ENCODE measurements at places on chromosomes 7 and 10. TPM values are rescaled to one million over a fixed set of nuclear protein-coding genes. Genes with fewer than 3 reads are reported as not detected.
A peak's percentile ranks its signal among the peaks of the same experiment; 100 is the strongest.

The PLAC9 gene
- total RNA-seq: 169 TPM

The BZW2 gene
- total RNA-seq: 42.4 TPM

The BCAP29 gene
- total RNA-seq: 50.6 TPM

DNA sequence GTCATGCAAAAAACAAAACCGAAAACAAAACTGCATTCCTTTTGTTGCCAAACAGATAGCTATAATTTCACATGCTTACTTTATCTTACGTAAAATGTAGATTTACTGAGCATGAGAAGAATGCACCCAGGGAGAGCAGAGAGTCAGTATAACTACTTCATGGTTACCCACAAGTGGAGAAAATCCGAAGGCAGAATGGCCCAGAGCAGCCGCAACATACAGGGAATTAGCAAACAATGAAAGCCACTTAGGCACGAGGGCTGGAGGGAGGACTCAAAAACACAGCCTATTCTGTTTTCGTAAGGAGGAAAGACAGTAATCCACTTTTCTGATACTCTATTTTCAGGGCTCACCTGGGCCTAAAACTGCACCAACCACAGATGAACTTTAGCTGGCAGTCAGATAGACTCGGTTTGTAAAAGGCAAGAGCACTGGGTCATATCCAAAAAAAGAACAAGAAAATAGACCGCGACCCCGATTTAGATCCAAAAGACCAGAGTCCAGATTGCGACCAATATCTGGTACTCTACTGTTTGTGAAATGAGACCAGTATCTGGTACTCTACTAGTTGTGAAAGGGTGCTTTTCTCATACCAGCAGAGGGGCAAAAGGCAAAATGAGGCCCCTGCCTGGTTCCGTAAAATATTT is 1.3 kb downstream of the ITPRIP start:
- peak; percentile 46 for DNase-seq

DNA sequence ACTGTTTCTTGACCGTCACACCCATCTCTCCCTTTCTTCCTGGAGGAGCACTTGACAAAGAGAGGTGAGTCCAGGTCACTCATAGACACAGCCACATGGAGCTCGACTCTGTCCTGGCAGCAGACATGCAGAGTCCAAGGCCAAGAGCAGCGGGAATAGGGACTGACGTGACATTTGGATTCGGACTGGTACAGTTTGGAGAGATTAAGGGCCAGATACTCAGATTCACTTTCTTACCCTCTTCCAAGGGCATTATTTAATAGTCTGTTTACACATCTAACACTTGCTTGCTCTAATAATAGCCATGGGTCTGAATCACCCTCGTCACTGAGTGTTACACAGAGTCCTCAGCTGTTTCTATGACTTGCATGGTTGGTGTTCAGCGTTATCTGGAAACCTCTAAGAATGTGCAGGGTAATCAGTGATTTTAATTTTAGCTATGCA is 39.2 kb upstream of the OTUD1 start:
- DNase-seq: no peak

GRCh38 chr10:84097787-84098353 is 41.4 kb upstream of the GHITM start:
- no peak for DNase-seq

DNA sequence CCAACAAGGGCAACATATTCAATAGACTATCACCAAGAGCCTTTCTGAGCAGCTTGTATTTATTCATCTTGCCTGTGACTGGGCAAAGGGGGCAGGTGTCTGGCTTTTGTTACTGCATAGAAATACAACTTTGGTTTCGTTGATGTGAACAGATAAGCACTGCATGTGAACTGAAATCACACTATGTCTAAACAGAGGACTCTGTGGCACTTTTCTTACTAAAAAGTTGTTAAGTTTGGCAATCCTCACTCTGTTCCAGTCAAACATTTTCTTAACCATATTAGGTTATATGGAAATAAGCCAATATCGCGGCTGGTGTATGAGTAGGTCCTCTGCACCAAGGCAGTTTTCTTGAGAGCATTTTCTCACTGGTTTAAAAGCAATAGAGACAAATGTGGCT is 48.5 kb downstream of the CALD1 start:
- DNase-seq: peak; percentile 73

DNA sequence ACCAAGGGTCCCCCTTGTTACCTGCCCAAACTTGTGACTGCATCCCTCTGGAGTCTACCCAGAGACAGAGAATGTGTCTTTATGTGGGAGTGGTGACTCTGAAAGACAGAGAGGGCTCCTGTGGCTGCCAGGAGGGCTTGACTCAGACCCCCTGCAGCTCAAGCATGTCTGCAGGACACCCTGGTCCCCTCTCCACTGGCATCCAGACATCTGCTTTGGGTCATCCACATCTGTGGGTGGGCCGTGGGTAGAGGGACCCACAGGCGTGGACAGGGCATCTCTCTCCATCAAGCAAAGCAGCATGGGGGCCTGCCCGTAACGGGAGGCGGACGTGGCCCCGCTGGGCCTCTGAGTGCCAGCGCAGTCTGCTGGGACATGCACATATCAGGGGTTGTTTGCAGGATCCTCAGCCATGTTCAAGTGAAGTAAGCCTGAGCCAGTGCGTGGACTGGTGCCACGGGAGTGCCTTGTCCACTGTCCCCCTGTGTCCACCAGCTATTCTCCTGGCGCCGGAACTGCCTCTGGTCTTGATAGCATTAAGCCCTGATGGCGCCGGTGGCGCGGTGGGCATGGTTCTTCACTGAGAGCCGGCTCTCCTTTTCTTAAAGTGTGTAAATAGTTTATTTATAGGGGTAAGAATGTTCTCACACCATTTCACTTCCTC is 19.4 kb upstream of the SH2D4B start:
- DNase-seq: no peak

The NKX2-3 gene
- total RNA-seq: not detected

- no peak for DNase-seq
Observed at GRCh38 chr7:81574723-81575326, 195.0 kb downstream of the HGF start.

The EBF3 gene
- total RNA-seq: 3.6 TPM

DNA sequence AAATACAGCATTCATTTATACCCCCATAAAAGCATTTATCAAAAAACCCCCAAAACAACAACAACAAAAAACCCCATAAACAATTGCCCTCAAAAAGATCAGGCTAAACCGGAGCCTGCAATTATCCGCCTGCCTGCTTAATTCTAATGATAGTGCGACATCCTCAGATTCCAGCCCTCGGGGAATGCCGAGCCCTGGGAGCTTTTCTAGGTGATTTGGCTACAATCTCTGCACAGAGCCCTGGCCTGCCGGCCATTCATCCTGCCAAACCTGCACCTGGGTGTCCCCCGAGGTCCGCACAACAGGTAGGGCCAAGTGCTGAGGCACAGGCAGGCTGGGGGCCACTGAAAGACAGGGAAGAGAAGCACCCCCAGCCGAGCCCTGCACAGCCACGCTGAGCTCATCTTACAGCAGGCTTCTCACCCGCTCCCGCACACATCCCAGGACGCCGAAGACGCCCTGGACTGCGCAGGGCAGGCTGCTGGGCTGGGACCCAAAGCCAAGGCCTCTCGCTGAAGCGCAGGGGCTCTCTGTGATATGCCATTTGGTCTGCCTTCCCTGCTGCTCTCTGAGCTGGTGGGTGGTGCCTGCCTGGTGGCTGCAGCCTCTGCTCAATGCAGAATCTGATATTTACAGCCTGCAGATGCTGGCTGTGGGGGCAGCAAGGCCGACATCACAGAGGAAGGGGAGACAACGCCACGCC is 57.5 kb downstream of the CAMK2B start:
- peak; percentile 68 for DNase-seq

The ZNF655 gene
- total RNA-seq: 86.2 TPM

The FGFR2 gene
- total RNA-seq: 204 TPM

GRCh38 chr10:100209303-100209702 is 20.1 kb downstream of the CHUK start:
- no peak for DNase-seq

- peak; percentile 16 for DNase-seq
Observed at GRCh38 chr7:98107313-98107721, 655 bp downstream of the LMTK2 start.

- DNase-seq: no peak
Observed at GRCh38 chr7:45646207-45646821, 72.1 kb downstream of the ADCY1 start.

DNA sequence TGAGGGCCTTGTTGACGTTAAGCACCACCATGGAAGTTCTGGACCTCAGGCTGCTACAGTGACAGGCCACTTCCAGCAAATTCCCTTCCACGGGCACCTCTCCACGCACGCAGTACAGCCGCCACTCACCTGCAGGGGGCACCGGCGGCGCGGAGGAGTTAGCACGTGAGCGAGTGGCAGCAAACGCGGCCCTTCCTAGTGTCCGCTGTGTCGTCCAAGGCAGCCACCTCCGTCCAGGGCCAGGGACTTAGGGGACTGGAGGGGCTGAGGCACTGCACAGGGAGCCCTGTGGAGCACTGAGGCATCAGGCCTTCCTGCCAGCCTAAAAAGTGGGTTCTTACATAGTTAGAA is 164.4 kb downstream of the SVIL start:
- DNase-seq: no peak

DNA sequence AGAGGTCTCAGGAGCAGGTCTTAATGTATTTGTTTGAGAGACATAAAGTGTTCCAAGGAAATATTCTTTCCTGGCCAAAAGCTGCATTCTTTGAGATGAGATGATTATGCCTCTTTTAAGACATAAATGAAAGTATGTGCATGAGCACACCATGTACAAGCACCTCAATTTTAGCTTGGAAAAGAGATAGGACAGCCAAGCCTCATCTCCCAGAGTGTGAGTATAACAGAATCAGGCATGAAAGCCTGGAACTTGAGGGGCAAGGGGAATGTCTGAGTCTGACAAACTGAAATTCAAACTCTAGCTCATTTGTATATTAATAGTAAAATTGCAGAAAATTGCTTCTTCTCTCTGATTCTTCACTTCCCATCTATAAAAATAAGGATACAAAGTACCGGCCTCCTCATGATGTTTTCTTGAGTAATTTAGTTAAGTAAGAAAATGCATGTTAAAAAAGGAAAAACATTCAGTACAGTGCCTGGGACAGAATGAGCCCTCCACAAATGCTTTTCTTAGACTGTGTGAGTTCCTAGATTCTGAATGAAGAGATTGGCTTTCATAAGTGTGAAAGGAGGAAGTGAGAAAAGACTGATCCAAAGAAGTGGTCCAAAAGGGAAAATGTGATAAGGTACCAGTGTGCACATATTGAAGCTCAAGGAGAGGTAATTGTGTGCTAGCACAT is 1260.9 kb upstream of the SORCS1 start:
- no peak for DNase-seq

GRCh38 chr10:103545366-103545765 is 51.9 kb downstream of the NEURL1 start:
- DNase-seq: no peak

The LRGUK gene
- total RNA-seq: 0.48 TPM

The MBL2 gene
- 1.2 TPM for total RNA-seq

The PRSS37 gene
- 0.72 TPM for total RNA-seq

The BLVRA gene
- total RNA-seq: 10.4 TPM

The CNPY1 gene
- total RNA-seq: 0.96 TPM

DNA sequence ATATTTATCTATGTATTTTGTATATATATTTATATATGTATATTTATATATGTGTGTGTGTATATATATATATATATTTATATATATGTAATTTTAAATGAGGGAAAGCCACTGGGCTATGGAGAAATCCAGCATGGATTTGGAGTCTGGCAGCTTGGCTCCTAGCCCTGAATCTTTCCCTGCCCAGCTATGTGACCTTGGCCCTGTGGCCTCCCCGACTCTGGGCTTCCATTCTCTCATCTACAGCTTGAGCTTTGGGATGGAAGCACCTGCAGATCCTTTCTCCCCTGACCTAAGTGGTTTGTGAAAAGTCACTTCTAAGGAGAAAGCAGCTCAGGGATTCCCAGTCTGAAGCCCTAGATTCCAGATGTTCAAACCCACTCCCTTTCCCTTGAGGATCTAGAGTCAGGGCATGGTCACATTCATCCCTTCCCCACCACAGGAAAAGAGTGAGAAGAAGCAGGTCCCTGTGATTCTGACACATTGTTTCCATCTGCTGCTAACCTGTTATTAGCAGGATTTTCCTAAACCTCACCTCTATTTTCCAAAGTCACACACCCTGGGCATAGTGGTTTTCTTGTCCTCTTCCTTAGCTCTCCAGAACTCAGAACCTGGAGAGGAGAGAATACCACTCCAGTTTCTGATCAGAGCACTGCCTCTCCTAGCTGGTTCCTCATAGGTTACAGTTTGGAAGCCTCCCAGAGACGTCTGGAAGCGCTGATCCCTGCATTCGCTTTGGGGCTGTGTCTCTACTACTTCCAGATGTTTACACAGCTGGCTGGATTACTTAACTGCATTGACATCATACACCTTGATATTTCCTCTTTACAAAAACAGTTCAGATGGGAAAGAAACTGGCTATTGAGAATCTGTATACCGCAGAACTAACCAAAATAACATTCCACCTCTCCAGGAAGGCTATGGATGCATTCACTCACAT is 327.5 kb upstream of the ZMIZ1 start:
- peak; percentile 61 for DNase-seq

DNA sequence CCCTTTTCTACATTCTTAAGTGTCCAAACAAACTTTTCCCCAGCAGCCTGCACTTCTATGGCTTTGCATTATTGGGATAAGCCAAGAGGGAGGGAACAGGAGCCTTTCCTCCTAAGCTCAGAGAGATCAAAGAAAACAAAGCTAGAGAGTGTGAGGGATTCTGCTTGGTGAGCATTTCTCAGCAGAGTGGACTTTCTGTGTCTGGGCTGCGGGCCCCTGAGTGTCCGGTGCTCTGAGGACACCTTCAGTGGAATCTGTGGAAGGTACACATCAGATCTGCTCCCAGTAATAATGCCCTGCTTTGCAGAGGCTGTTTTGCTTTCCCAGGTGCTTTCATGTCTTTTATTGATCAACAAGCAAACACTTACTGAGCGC is 50.2 kb downstream of the KCNMA1 start:
- no peak for DNase-seq

DNA sequence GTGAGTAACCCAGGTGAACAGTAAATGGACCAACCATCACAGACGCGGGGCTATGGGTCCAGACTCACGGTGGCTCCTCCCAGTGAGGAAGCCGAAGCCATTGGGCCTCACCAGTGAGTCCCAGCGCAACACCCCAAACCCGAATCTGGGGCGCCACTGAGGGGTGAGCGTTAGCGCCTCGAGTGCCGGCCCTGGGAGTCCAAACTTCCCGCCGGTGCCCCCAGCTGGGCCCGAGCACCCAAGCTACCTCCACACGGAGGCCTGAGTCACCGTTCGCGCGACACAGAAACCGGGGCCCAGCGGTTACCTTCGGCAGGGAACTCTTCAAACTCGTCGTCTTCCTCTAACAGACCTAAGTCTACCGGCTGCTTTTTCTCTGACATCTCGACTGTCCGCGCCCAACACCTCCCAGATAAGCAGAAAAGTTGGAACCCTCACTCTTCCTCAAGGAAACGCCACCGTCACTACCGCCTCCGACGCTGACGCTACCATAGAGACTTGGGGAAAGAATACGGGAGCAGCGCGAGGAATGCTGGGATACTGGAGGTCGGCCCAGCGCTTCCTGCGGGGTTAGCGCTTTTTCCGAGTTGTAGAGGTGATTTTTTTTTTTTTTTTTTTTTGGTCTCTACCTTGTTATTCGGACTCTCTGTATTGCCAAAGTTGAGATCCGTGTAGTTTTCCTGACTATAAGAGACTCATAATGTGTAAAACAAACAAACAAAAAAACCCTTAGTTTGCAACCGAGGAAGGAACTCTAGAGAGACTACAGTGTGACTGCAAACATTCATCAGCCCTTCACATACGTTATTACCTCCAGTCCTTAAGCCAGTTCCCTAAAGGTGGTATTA is at the start of gene SEM1:
SEM1 (minus strand) TSS at position 466 of the 848 bp plus-strand sequence; CDS start at position 383, 83 bp downstream.
- peak; percentile 97 for DNase-seq

The FAM221A gene
- total RNA-seq: 9.6 TPM

The CLRN3 gene
- not detected for total RNA-seq

The IFIT1B gene
- total RNA-seq: 26.5 TPM
